HT1080 (cell line): ENCODE measurements at places on chromosomes 7 and 10. TPM values are rescaled to one million over a fixed set of nuclear protein-coding genes. Genes with fewer than 3 reads are reported as not detected.

Gene PRKCQ
- total RNA-seq: 0.16 and 0.33 TPM in 2 replicates

Gene TAS2R3
- 0.10 TPM in 1 of 2 replicates, not detected in the other for total RNA-seq

Gene CYP26C1
- not detected in 2 replicates for total RNA-seq

Gene SUPV3L1
- total RNA-seq: 27.4 and 28.2 TPM in 2 replicates

Gene SLC26A3
- total RNA-seq: not detected in 2 replicates

Gene MGAM2
- total RNA-seq: 0.03 and 0.05 TPM in 2 replicates

Gene GDF2
- total RNA-seq: not detected in 2 replicates
